ENCODE measurements at places on chromosomes 2 and 18.
A peak's percentile ranks its signal among the peaks of the same experiment; 100 is the strongest.

- peak; percentile 79 for ATAC-seq
Observed at GRCh38 chr2:102473020-102473419, at the start of gene SLC9A4. Gene SLC9A4, plus strand, starts transcription at chr2:102473226. Its CDS starts 534 bp downstream, at chr2:102473760.

DNA sequence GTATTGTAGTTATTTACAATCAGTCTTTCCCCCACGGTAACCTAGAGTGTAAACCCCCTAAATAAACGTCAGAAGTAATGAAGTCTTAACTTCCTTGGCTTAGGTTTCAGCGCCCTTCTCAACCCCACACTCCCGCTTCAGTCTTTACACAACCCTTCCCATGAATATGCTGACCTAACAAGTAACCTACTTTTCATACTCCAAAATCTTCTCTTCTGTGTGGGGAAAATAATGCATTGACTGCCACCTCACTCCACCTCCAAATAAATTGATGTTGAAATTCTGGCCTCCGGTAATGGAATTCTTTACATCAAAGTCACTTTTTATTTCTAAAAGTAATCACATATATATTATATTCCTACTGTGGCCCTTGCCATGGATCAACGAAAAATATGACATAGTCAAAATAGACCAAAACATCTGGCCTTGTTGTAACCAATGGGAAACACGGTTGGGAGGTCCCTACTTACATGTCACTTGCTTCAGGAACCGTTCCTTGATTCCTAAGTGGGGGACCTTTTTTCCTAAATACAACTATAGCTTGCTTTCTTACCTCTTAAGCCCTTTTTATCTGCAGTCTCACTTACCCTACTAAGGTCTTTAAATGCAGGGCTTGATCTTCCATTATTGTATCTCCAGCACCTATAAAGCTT is 961 bp downstream of the GEN1 start:
- no peak for ATAC-seq

- no peak for ATAC-seq
Observed at GRCh38 chr2:187466129-187466792, 18.2 kb upstream of the CALCRL start.

GRCh38 chr2:11017921-11018320 is 106.2 kb downstream of the KCNF1 start:
- ATAC-seq = no peak

- ATAC-seq = peak; percentile 41
Observed at GRCh38 chr2:205745661-205746419, 63.5 kb downstream of the NRP2 start.

DNA sequence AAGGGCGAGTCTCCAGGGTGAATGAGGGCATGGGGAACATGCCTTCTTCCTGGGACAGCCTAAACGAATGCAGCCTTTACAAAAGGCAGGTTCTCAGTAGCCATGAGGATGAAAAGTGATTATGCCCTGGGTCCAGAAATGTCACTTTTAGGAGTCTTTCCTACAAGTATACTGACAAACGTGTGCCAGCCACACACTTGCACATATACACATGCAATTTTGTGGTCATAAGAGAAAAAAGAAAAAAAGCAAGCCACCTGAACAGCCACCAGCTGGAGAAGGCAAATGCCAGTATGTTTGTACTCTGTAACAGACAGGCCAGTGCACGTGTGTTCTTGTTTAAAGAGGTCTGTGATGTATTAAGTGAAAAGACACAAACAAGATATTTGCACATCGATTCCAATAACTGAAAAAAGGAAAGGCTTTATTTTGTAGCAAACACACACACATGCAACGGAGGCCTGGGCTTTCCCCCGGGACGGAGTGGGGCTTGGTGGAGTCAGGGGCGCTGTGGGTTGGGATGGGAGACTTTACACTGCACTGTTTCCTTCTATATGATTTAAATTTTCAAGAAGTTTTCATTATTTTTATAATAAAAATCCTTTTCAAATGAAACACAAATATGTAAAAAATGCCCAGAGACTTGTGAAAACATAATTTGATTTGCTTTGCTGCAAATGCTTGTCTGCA is 108.4 kb downstream of the FAM210A start:
- ATAC-seq = no peak

DNA sequence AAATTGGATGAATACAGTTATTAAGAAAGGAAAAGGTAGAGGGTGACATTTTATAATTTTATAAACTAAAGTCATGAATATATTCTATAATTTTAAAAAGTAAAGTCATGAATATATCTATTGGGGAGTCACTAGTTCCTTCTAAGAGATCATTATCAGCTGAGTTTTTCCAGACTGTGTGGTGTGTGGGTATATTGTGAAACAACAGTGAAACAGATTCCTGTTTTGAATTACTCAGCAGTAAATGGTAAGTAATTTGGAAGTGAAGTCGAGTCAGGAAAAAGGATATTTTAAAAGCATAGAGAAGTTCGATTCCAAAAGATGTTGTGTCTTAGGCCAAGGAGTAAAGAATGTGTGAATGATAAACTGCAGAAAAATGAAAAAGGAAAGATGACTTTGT is 1018.2 kb upstream of the NXPH2 start:
- no peak for ATAC-seq

DNA sequence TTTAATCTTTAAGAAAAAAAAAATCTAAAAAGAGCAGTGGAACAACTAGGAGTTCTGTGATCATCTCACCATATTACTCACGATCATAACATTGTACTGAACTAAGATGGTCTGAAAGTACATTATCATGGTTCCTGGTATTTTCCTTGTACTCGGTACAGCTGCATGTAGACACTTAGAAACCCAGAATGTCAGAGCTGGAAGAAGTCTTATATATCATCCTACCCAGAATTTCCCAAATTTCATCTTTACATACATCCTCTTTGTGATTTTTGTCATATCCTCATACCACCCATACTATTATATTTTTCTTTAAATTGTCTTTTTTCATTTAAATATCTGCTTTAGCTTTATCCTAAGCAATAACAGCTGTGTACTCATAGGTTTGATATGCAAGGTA is 12.4 kb upstream of the ST3GAL5 start:
- ATAC-seq = no peak

GRCh38 chr2:234761910-234762309 is 189.9 kb upstream of the SH3BP4 start:
- peak; percentile 35 for ATAC-seq

GRCh38 chr2:184402381-184402780 is 195.9 kb upstream of the ZNF804A start:
- no peak for ATAC-seq

DNA sequence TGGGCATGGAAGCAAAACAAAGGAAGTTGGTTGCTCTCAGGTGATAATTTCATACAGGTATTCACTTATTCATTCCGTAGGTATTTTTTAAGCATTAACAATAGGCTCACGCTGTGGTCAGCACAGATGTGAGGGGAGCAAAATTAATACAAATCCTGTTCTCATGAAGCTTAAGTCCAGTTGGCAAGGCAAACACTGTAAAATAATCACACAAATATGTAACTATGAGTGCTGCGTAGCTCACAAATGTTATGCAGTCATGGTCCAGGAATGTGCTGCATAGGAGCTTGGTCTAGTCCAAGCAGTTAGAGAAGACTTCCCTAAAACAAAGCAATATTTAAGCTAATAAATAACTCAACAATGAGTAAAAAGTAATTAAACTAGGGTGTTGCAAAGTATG is 23.9 kb downstream of the SP5 start:
- peak; percentile 98 for ATAC-seq

- no peak for ATAC-seq
Observed at GRCh38 chr2:2016651-2017311, 272.5 kb upstream of the PXDN start.

- ATAC-seq = no peak
Observed at GRCh38 chr2:64757126-64757525, 103.4 kb upstream of the SERTAD2 start.
